Dermis blood vessel endothelial cell (primary cell): ENCODE measurements at places on chromosomes 3 and 15. TPM values are rescaled to one million over a fixed set of nuclear protein-coding genes. Genes with fewer than 3 reads are reported as not detected.

DNA sequence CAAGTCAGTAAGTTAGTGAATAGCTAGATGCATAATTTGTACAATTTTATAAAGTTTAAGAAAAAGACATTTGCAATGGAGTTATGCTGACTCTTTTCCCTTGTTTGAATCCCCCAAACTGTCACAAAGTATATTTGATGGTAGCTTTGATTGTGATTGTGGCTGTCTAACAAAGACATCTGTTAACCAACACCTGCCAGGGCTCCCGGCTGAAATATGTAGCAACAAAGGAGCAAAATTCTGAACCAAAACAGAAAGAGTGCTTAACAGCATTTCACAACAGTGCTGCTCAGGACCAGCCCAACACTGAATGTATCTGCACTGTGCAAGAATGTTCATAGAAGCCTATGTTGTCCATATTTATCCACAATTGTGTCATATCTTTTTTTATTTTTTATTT, 39.4 kb downstream of the LEO1 start:
- no peak for DNase-seq

GRCh38 chr3:138696666-138697370, 88.2 kb downstream of the FAIM start:
- DNase-seq: no peak

DNA sequence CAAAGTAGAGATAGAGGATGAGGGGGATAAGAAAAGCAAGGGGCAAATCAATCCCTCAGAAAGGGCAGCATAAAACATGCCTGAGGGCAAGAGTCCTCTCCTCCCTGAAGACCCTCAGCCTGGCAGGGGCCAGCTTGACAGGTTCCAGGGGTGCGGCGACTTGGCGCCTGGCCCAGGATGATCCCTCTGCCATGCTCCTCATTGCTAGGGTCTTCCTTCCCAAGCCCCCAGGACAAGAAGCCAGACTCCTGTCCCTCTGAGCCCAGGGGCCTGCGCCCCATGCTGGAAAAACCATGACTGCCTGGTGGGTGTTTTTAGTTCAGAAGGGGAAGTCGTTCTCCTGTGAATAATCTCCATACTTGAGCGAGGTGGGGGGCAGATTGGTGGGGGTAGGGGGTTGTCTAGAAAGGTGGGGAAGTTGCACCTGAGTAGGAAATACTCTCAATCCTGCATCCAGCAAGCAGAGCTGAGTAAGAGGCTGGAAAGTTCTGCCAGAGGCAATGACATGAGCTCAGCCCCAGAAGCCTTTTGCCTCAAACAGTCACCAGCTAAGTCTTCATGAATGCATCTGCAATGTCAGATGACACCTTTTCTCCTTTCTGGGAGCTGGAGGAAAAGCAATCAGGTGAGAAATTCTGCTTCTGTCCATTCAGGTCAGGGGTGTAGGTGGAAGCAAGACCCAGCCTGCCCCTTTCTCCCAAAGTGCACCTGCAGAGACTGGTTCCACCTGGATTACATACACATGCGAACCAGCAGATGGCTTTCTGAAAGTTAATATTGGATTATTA, 18.3 kb downstream of the SLC12A8 start:
- no peak for DNase-seq

GRCh38 chr3:16595778-16596177, 9.4 kb downstream of the DAZL start:
- DNase-seq: peak; percentile 12

DNA sequence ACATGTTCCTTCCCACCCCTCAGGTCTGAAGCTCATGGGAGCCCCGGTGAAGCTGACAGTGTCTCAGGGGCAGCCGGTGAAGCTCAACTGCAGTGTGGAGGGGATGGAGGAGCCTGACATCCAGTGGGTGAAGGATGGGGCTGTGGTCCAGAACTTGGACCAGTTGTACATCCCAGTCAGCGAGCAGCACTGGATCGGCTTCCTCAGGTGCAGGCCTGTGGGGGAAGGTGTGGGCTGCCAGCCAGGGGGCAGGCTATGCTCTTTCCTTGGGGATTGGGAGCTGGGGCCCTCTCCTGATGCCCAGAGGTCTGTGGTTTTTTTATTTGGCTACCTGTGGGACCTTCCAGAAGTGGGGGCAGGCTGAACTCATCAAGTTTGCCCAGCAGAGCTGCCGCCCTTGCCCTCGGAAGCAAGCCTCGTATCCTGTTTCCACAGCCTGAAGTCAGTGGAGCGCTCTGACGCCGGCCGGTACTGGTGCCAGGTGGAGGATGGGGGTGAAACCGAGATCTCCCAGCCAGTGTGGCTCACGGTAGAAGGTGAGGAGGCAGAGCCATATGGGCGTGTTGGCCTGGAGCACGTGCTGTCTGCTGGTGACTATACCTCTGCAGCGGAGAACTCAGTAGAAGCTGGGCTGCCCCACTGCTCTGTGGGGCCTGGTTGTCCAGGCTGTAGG, 2.2 kb downstream of the TYRO3 start:
- DNase-seq: no peak

- no peak for DNase-seq
Observed at GRCh38 chr3:76912841-76913383, 127.0 kb upstream of the ROBO2 start.

GRCh38 chr15:39153058-39153714, 427.7 kb upstream of the THBS1 start:
- DNase-seq: no peak

GRCh38 chr3:177193688-177194268, 3.5 kb downstream of the TBL1XR1 start:
- no peak for DNase-seq

DNA sequence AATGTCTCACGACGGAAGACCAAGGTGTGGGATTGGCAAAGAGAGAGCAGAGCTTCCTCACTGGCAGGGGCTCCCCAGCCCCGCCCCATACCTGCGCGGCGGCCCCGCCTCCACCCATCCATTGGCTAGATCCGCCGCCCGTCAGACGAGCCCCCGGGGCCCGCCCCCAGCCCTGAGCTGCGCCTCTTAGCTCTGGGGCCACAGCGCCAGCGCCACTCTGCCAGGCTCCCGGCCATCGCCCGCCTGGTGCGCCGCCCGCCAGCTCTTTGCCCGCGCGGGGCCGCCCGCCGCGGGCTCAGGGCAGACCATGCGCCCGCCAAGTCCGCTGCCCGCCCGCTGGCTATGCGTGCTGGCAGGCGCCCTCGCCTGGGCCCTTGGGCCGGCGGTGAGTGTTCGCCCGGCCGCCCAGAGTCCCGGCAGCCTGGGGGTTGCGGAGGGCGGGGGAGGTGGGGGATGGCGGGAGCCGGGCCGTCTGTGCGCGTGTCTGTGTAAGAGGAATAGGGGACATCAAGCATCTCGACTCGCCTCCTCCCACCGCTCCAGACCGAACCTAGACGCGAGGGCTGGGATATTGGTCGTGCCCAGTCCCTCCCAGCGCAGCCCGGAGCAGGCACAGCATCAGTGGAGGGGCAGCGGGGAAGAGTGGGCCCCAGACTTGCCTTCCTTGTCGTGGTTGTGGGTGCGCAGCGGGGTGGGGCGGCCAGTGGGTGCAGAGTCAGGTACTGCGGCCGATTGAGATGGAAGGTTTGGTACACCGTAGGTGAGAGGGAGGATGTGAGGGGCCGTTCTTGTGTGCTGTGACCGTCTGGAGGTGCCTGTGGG, at the start of gene VIPR1:
VIPR1 (plus strand) TSS at position 215 of the 822 bp plus-strand sequence; CDS start at position 308, 93 bp downstream.
- peak; percentile 51 for DNase-seq

GRCh38 chr15:86916671-86917360, 837.1 kb downstream of the AGBL1 start:
- DNase-seq: no peak

GRCh38 chr3:31412832-31413231, 119.9 kb upstream of the STT3B start:
- no peak for DNase-seq

GRCh38 chr3:69294014-69294766, 91.7 kb downstream of the FRMD4B start:
- no peak for DNase-seq

- no peak for DNase-seq
Observed at GRCh38 chr3:61668317-61668864, 107.0 kb downstream of the PTPRG start.

DNA sequence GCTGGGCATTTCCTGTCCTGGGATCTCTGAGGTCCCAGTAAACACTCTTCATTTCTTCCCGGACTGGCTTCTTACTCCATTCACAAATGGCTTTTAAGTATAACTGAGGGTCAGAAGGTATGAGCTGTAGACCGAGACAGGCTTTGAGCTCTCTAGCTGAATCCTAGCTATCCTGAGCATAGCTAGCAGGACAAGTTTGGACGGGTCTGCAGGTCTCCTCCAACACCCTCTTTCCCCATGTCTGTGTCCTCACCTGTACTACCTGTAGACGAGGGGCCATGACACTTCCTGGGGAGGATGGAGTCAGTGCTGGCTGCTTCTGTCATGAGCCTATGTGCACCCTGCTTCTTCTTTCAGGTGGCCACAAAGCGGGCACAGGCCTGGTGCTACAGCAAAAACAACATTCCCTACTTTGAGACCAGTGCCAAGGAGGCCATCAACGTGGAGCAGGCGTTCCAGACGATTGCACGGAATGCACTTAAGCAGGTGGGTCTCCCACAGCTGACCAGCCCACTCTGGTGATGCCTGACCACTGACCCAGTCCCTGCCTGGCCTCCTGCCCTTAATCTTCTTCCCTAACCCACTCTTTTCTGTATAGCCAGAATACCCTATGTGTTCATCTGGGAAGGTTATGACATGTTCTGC, 72.1 kb upstream of the ACAD9 start:
- no peak for DNase-seq

DNA sequence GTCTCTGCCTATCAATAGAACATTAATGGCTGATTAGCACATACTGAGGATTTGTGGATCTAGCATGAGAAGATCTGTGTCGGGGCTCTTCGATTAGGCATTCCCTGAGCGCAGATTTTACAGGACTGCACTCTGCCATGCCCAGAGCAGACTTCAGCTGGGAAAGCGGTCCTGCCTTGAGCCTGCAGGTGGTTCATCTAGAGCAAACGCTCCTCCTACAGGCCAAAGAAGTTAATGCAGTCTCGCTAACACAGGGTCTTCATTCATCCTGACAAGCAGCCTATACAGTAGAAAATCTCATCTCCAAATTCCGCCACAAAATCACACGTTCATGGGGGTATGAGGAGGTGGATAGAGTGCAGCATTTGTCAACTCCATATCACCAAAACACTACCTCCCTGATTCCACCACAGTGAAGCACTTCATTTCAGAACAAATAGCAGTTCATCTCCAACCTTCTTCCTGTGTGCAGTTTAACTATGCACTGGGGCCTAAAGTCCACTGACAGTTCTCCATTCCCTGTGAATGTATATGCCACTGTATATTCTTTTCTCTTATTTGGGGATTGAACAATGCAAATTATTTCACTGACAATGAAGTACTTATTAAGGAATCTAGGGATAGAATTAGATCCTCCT, 405.8 kb downstream of the IGSF11 start:
- peak; percentile 64 for DNase-seq

GRCh38 chr15:54481819-54482218, 503.6 kb downstream of the UNC13C start:
- no peak for DNase-seq

DNA sequence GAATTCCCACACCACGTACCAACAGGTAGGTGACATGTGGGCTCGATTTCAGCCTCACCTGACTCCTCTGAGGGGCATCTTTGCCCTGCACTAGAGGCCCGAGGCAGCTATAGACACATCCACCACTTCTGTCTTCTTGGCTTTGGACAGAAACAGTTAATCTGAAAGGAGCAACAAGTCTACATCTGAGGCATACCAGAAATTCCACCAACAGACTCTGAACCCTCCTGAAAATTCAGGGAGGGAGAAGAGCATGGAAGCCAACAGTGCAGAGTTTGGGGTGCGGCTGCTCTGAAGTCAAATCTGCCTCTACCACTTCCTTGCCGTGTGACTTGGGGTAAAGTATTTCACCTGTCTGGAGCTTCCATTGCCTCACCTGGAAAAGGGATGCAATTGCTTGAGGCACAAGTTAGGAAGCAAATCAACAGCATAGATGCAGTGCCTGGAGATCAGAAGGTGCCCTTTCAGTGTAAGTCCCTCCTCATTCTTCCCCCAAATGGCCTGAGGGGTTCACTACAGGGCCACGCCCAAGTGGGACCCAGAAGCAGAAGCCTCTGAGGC, 119.8 kb downstream of the SHQ1 start:
- DNase-seq: no peak

The NMD3 gene
- total RNA-seq: 82.5 and 94.6 TPM in 2 replicates

The PRR20G gene
- total RNA-seq: not detected in 2 replicates

The CHCHD6 gene
- 3.7 and 5.6 TPM in 2 replicates for total RNA-seq

The GOLGA8M gene
- total RNA-seq: 0.28 and 0.51 TPM in 2 replicates

The MASP1 gene
- total RNA-seq: 0.68 and 2.3 TPM in 2 replicates

The VWA5B2 gene
- 0.05 and 0.17 TPM in 2 replicates for total RNA-seq

The C3orf33 gene
- total RNA-seq: 0.98 and 2.0 TPM in 2 replicates

The CHDH gene
- total RNA-seq: 0.23 and 1.0 TPM in 2 replicates

The SAMMSON gene
- not detected in 2 replicates for total RNA-seq

The ZNF385D gene
- total RNA-seq: 2.0 and 4.4 TPM in 2 replicates

The LRTM1 gene
- total RNA-seq: not detected in 2 replicates

The DNAH12 gene
- under 0.01 and 0.17 TPM in 2 replicates for total RNA-seq

The WWTR1 gene
- 111 and 207 TPM in 2 replicates for total RNA-seq
